ENCODE measurements at places on chromosomes 2 and 18.

DNA sequence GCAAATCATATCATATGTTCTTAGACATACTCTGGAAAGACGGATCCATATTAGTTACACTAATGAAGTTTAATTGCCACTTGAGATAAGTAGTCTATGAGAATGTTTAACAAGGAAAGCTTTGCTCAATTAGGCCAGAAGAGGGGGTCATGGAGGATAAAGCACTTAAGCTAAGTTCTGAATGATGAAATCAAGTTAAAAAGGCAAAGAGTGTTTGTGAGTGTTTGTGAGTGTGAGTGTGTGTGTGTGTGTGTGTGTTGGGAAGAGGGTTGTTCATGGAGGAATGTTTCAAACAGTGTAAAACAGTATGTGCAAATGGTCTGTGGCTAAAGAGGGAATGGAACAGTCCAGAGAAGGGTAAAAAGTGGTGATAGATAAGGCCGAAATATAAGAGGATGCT is 360.9 kb downstream of the ERBB4 start:
- DNase-seq = no peak

DNA sequence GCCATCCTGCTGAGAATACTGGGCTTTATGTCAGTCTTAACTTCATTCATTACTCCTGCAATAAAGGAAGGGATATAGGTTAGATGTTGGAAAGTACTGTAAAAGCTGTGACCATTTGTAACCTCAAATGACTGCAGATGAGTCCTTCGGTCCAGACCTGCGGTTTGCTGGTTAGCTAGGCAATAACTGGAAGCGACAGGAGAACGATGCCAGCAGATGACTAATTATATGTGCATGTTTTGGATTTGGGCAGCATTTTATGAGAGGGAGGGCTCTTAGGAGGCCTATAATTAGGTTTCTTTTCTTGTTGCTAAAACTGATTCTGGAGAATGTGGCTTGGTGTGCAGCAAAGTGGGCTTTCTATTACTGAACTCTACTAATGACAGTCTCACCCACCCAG is 205.6 kb downstream of the TMEM182 start:
- no peak for DNase-seq

- DNase-seq = no peak
Observed at GRCh38 chr2:237490009-237490711, 3.1 kb downstream of the MLPH start.

- DNase-seq = no peak
Observed at GRCh38 chr2:128069769-128070168, 21.2 kb upstream of the UGGT1 start.

- DNase-seq = no peak
Observed at GRCh38 chr2:219086196-219086595, 25.5 kb upstream of the IHH start.

GRCh38 chr18:70139138-70139537 is 66.3 kb downstream of the RTTN start:
- DNase-seq = no peak

GRCh38 chr2:26316041-26316440 is 29.9 kb upstream of the SELENOI start:
- DNase-seq = no peak

- DNase-seq = no peak
Observed at GRCh38 chr2:28986429-28986828, 5.3 kb downstream of the TOGARAM2 start.

- no peak for DNase-seq
Observed at GRCh38 chr18:28114472-28114871, 62.5 kb downstream of the CDH2 start.

GRCh38 chr2:128754246-128754724 is 435.6 kb upstream of the HS6ST1 start:
- DNase-seq = peak; percentile 65

DNA sequence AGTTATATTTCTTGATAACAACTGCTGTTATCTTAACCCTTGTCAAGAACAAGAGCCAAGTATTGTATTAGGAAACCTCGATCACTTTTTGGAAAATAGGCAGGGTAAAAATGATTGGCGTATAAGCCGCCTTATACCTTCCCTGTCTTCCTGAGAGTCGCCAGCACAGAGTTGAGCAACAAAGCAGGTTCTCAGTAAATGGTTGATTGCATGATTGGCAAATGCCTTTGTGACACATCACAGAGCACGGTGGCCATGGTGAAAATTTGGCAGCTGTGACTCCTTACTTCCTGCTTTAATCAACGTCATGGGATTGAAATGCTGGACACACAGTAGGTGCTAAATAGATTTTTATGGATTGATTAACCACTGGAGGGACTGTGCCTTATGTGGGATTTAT is 3.9 kb upstream of the KLHL29 start:
- peak; percentile 14 for DNase-seq

DNA sequence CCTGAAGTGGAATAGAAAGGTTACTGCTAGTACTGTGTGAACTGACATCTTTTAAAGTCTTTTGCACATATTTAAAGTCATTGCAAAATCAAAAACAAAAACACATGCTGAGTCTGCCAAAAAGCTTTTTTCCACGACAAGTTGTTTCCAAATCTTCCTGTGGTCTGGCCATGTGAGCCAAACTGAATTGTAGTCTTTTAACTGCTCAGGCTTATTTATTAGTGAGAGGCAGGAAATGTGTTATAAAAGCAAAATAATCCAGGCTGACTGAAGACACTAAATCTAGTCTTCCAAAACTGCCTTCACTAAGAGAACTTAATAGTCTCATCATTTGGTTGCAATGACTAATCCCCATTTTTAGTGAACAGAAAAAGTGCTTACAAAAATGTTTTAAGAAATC is 2.3 kb downstream of the KRCC1 start:
- no peak for DNase-seq

DNA sequence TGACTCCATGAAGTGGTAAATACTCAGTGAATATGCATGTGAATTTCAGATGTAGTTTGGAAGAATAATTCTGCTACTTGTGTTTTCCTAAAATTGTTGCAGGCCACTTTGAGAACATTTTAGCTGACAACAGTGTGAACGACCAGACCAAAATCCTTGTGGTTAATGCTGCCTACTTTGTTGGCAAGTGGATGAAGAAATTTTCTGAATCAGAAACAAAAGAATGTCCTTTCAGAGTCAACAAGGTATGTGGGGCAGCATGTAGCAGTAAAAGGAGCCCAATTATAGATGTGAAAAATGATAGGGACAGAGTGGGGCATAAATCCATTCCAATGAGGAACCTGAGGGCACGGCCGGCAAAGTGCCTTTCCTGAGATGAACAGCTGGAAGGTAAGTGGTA is 16.1 kb downstream of the SERPINB5 start:
- DNase-seq = no peak

DNA sequence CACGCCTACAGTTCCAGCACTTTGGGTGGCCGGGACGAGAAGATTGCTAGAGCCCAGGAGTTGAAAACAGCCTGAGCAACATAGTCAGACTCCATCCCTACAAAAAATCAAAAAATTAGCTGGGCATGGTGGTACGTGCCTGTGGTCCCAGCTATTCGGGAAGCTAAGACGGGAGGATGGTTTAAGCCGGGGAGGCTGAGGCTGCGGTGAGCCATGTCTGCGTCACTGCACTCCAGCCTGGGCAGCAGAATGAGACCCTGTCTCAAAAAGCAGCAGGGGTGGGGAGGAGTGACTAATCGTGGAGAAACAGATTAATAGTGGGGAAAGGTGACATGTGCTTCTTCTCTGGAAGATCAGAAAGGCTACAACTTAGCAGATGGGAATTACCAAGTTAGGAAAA is 58.1 kb upstream of the GPC1 start:
- DNase-seq = no peak

GRCh38 chr2:38778687-38779082 is 675 bp downstream of the GEMIN6 start:
- DNase-seq = no peak

DNA sequence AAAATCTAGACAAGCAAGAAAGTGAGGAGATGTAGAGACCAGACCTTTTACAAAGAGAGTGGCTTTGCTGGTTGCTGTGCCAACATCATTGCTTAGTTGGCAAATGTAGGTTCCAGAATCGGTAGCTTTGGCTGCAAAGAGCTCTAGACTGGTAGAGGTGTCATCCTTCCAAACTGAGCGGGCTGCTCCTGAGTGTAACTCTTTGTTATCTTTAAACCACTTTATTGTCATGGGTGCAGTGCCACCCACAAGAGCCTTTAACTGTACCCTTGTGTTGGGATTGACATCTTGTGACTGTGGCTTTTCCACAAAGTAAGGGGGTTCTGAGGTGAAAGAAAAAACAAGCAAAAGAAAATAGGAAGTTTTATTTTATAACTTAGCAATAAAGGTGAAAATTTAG is 77.2 kb downstream of the TTN start:
- no peak for DNase-seq

DNA sequence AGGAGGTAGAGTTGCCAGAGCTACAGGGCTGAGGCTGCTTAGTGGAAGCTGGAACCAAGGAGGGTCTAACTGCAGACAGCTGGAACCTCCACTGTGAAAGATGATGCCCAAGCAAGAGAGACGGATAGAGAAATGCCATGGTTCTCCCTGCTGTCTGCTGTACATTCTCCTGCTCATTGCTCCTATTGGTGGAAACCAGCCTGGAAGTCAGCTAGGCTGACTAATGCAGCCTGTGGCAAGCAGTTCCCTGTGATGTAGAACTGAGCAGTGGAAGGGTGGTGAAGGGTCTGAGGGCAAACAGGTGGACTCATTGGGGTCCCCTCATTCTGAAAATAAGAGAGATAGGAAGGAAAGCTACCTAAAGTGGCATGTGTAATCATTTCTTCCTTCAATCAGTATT is 563.6 kb downstream of the SLC4A3 start:
- DNase-seq = no peak

GRCh38 chr18:424071-424661 is 76.3 kb downstream of the COLEC12 start:
- no peak for DNase-seq

DNA sequence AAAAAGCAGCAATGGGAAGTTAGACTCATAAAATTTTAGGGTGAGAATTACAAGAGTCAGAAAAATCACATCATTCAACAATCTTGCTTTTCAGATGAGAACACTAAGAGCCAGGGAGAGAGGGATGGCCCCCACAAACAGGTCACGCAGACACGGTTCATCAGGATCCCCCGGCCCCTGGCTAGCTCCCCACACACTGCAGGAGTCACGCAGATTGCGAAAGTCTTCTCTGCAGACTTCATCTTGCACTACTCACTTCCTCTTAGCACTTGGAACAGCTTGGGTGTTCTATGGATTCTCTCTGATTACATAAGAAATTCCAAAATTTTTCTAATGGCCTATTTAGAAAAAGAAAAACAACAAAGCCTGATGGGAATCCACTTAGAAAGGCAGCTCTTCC is 21.6 kb upstream of the SULT1C2 start:
- no peak for DNase-seq

DNA sequence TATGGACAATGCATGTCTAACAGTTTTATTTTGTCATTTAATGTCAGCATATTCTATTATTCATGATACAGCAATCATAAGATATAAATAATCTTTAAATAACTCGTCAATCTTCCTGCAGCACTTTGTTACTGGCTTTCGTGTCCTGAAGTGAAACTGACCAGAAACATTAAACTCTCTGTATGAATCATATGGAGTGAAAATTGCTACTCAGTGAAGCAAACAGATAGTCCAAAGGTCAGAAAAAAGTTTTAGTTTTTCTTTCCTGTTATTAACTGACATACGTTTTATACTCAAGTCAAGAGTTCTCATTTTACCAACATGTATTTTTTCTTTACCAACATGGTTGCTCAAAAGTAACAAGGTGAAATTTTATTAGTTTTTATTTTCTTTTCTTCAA is 106.8 kb upstream of the GALNT5 start:
- no peak for DNase-seq

DNA sequence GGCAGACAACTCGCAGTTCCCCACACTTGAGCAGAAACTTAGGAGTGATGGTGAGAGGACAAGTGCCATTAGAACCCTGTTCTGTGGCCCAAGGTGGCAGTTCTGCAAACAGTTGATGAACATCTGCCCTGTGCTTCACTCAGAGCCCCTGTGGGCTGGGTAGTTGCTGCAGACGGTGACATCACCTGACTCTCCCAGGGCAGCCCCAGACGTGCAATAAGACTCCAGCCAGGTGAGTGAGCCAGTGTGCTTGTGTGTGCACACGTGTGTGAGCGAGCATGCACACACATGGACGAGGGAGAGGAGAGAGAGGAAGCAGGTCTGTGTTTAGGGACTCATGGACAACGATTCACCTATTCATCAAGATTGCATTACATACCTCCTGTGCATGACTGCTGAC is 136.0 kb upstream of the GLI2 start:
- DNase-seq = no peak
